CD8-positive, alpha-beta T cell (primary cell): ENCODE measurements at places on chromosomes 2 and 18.

GRCh38 chr2:88754585-88755320 is 63.3 kb downstream of the RPIA start:
- DNase-seq: no peak

DNA sequence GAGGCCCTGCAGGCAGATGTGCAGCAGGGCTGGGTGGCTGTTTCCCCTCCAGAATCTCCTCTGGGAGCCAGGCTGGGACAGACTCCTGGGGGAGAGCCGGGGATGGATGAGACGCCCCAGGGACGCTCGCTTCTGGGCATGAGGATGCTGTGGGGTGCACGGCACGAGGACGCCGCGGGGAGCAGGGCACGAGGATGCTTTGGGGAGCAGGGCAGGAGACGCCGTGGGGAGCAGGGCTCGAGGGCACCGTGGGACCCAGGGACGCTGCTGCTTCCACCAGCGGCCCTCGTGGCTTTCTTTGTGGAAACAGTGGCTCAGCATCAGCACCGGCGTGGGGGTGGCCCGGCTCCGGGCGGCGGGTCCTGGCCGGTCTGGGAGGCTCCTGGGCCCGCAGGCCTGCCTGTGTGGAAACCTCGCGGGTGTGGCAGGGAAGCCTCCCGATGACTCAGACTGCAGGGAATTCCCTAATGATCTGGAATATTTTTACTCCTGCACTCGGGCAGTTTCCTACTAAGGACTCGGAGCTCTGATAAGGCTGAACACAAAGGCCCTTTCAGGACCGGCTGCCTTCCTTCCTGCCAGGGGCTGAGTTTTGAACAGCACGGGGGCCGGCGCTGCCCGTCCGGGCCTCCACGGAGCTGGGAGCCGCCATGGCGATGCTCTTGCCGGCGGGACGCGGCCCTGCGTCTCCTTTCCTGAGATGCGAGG is 62.6 kb downstream of the NFATC1 start:
- DNase-seq: no peak

DNA sequence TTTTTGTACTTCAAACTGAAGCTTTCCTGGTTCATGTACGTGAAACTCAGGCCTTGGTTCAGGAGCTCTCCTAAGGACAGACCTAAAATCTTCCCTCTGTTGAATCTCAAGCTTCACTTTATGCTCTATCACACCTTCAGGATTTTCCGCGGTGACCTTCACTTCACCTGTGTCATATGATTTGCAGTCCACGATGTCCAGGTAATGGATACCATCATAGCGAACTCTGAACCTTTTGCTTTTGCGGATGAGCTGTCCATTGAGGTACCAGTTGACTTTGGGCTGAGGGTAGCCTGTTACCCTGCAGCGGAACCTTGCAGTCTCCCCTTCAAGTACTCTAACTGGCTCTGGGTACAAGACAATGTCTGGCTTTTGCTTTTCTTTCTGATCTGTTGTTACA is 31.2 kb downstream of the TTN start:
- DNase-seq: no peak

DNA sequence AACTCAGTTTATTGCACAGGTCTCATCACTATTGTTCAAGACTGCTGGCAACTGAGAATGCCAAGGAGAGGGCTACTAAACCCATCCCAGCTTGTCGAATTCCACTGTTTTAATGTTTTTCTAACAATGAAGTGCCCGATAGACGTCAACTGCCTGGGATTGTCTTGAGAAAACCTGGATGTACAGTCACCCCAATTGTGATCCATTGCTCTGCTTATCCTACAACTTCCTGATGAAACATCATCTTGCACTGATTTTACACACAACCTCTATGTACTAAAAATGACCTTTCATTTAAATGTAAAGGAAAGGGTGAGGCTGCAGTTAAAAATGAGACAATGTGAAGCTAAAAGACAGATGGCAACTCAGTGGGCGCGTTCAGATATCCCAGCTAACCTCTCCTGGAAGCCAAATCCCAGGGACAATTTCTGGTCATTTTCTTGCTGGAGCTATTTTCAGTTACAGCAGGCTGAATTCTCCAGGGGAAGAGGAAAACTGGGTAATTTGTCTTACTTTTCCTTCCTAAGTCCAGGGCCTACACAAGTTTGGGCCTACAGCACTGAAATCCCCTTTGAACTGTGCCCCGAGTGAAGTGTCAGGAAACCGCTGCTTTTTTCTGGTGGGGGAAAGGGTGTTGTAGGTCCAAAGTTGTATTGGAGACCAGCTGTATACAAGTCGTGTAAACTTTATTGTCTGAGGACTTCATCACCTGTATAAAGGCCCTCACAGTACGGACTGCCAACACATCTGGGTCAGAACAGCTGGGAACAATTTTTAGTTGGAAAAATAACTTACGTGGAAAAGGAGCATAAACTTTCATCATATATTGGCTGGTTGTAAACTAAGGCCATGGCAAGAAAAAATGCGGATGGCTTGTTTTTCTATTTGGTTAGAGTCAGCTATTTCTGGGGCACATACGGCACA is 68.9 kb upstream of the LTBP1 start:
- no peak for DNase-seq

DNA sequence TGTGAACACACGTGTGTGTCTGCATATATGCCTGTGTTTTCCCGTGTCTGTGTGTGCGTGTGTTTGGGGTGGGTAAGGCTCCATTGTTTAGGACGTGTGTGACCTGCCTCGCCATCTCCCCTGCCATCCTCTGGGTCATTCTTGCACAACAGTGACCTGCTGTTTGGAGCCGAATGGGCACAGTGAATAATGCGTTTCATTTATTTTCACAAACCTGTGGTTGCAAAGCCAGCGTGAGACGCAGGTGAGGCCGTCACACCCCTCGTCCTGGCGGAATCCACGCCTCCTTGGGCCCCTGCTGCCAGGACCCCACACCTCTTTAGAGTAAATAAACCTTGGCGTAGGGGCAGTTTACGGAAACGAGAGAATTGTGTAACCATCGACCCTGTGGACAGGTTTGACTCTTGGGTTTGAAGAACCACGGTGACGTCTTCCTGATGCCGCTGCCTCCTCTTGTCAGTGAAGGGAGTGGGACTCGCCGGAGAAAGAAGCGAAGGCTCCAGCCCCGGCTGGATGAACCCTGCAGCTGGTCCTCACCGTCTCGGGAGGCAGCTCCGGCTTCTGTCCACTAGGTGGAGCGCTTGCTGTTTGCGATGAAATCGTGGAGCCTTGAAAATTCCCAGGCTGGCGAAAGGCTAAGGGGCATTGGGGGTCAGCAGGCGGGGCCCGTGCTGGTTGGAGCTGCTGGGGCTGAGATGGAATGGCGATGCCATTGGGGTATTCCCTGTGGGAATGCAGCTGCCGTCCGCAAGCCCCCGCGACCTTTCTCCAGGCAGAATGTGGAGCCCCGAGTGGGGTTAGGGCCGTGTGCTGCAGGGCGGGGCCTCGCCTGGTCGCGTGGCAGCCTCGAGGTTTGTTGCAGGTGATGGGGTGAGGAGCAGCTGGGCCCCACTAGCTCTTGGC is 81.1 kb downstream of the RTP5 start:
- peak; percentile 45 for DNase-seq

GRCh38 chr2:101300164-101300563 is 8.3 kb downstream of the RNF149 start:
- no peak for DNase-seq

GRCh38 chr18:63882333-63883141 is 5.0 kb upstream of the SERPINB2 start:
- no peak for DNase-seq

- no peak for DNase-seq
Measured at GRCh38 chr18:31942291-31942998, 483 bp downstream of the TRAPPC8 start.

DNA sequence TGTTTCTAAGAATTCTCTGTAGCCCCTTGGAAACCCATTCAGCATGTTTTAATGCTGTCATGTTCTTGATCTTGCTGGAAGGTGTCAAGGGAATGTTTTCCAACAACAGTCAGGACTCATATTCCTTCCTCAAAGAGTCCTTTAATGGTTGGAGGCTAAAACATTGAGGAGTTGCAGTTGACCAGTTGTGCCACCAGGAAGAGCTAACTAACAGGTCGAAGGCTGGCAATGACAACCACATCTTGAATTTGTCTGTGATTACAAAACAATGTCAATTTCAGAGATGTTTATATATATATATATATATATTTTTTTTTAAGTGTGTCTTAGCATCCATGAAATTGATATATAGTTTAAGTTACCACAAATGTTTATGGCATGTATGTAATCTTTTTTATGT is 151.5 kb downstream of the INO80D start:
- DNase-seq: no peak

GRCh38 chr2:22283436-22283835 is 1101.5 kb upstream of the KLHL29 start:
- DNase-seq: no peak

- DNase-seq: no peak
Measured at GRCh38 chr2:217456016-217456415, 546.8 kb downstream of the TNS1 start.

DNA sequence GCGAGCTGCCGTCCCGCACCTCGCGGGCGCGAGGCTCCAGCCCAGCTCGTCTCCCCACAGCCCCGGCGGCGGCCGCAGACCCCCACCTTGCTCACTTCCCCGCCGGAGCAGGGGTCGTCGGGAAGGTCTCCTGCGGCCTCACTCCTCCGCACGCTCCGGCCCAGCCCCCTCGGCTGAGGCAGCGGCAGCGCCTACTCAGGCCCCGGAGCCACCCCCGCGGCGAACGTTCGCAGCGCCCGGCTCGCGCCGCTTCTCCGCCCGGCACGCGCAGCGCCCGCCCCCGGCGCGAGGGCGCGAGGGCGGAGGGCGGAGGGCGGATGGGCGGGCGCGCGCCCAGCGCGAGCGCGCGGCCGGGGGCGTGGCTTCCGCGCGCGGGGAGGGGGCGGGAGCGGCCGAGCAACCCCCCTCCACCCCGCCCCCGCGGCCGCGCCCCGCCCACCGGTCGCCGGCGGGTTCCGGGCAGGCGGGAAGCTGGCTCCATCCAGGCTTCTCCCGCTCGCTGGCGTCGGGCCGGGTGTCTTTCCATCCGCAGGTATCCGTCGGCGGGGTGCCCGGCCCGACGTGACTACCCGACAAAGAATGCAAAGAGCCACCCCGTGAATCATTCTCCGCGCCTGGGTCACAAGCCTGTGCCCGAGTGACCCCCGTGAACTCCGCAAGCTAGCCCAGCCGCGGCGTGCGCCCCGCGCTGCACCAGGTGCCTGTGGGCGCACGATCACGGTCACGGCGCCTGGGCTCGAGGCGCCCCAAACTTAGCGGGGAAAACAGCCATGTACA is at the start of gene DTNB:
TSS of gene DTNB (minus strand) at position 278 of the 777 bp plus-strand sequence. CDS start 20,917 bp downstream, outside the sequence.
- peak; percentile 74 for DNase-seq

DNA sequence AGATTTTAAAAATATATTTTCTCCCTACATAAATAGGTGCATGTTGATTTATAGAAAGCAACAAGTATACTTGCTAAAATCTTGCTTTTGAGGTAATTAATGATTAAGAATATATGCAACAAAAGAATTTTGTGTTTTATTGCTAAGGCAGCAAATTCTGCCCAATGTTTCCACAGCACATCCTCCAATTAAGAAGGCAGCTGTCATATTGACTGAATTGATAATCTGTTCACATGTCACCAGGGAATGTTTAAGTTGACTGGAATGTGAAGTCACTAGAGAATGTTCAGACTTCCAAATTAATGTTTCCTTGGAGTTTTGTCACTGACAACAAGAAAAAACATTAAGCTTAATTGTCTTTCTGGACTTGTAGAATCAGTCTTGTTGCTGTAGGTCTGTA is 1602.7 kb upstream of the SLC39A10 start:
- DNase-seq: no peak

DNA sequence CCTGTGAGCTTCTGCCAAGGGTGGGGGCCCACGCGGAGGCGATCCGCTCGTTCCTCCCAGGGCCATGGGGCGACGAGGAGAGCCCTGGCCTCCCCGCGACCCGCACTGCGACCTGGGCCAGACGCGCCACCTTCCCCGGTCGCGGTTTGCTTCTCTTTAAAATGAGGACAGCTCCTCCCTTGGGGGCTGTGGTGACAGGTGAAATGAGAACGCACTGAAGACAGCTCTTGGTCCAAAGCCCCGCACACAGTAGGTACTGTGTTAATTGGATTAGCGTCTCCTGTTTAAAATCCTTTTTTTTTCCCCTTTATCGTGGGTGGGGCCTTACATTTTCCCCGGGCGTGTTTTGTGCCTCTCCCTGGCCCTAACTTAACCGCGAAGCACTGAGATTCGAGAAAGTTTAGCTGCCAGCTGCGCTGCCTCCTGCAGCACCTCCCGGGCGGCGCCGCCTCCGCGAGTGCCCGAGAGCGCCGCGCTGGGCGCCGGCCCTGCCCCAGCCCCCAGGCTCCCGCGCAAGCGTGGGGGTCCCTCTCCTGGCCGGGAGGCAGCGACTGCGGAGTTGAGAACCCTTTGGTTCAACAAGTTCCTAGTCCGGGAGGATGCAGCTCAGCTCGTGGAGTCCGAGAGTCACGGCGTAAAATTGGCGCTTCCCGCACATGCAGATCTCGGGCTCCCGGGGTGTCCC is 1.1 kb downstream of the HPCAL1 start:
- peak; percentile 49 for DNase-seq

DNA sequence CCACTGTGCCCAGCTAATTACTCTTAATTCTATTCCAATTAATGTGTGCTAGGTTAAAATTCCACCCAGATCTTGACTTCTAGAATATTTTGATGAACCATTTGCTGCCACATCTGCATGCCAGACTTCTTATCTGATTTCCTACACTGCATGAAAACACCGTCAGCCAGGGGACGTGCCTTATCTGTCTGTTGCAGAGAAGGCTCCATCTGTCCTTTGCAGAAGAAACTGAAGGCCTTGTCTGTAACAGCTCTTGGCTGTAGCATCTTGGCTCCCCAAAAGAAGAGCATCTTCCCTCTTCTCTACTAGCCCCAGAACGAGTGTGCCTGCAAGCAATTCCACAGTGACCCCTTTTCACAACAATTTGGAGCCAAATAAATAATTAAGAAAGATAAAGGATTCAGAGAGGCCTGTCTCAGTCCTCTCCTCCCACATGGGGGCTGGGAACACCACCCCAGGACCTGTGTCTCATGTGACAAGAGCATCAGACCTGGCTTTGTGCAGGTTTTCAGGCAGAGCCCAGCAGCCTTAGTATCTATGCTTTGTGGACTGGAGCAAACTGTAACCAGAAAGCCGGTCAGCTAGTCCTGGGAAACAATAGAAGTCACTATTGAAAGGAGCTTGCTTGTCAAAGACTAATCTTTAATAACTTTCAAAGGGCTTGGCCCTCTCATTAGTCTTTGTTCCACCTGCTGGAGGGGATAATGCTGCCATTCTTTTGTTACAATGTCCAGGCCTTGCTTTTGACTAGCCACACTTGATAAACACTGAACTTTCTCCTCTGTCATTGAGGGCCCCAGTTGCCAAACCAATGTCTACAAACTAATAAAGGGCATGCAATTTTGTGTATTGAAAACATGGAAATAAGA is 84.0 kb upstream of the NEUROD1 start:
- no peak for DNase-seq

GRCh38 chr2:127707890-127708648 is 6.8 kb downstream of the SFT2D3 start:
- no peak for DNase-seq
